ENCODE measurements at places on chromosomes 4 and X.
A peak's percentile ranks its signal among the peaks of the same experiment; 100 is the strongest.

- no peak for DNase-seq
These were observed 51.8 kb downstream of the LRP2BP start for GRCh38 chr4:185343726-185344581.

DNA sequence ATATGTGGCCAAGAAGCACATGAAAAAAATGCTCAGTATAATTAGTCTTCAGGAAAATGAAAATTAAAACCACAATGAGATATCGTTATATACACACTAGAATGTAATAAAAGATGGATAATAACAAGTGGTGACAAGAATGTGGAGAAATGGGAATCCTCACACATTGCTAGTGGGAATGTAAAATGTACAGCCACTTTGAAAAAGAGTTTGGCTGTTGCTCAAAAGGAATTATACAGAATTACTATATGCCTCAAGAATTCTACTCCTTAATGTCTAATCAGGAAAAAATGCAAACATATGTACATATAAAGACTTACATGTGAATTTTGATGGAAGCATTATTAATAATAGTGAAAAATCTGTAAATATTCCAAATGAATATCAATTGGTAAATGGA, 102.2 kb downstream of the SPCS3 start:
- DNase-seq = no peak

- no peak for DNase-seq
These were observed 38.4 kb downstream of the CPLX1 start for GRCh38 chr4:787561-787981.

- DNase-seq = no peak
These were observed 40.0 kb upstream of the IRF2 start for GRCh38 chr4:184514121-184514988.

DNA sequence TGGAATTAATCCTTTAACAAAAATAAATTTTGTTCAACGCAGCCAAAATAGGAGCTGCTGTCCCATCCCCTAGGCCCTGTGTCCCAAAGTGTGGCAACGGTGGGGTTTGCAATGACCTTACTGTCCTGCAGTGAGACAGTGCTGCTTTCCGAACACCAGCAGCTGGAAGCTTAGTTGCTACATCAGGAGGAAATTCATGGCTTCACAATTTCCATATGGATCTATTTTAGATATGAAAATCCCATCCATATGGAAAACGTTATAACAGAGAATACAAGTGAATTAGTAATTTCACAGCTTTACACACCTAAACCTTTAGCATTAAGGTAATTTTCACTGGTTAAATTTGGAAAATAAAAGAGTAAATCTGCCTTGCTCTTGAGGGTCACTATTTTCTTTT, 396.3 kb upstream of the TENM3 start:
- no peak for DNase-seq

DNA sequence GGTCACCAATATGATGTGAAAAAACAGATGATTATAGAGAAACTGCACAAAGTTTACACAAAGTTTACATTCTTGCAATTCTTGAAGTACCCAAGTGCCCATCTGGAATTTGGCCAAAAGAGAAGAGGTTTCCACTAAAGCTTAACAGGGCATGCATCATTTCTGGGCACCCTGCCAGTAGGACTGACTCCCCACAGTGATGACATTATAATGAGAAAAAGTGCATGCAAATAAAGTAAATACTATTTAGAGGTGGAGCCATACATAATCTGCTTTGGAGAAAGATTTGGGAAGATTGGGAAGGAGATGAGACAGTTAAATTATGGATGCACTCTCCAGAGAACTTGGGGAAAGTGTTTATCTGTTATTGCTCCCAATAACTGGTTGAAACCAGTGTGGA, 93.7 kb upstream of the TRPC3 start:
- DNase-seq = no peak

DNA sequence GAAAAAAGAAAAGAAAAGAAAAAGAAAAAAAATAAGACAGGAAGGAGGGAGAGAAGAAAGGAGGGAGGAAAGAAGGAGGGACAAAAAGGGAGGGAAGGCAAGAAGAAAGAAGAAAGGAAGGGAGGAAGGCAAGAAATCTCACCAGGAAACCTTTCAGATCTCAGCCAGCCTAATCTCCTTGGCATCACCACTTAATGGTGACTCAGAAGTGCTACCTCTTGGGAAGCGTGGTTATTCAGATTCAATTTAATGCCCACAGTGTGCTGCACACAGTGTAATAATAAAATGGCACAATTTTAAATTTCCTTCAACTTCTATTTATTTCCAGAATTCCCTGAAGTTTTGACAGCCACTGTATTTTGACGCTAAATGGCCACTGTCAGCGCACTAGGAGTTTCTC, 50.3 kb downstream of the DKK2 start:
- no peak for DNase-seq

DNA sequence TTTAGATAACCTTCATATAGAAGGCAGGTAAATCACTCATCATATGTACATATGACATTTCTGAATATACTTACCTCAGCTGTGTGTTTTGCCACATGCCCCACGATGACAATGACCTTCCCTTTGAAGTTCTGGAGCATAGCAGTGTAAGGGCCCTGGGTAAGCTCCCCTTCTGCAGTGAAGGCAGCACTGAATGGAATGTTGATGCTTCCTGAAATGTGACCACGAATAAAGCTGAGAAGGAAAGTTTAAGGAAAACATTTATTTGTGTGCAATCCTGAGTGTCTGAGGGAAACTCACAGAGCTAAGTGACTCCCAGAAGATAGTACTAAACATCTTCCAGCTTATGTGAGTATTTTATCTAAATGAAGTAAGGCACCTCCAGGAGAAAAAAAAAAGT, 200.1 kb downstream of the NPNT start:
- no peak for DNase-seq

GRCh38 chr4:25859429-25860148, 3.2 kb downstream of the SEL1L3 start:
- DNase-seq = peak; percentile 74

- DNase-seq = no peak
These were observed 16.9 kb downstream of the RASSF6 start for GRCh38 chr4:73603271-73603710.

DNA sequence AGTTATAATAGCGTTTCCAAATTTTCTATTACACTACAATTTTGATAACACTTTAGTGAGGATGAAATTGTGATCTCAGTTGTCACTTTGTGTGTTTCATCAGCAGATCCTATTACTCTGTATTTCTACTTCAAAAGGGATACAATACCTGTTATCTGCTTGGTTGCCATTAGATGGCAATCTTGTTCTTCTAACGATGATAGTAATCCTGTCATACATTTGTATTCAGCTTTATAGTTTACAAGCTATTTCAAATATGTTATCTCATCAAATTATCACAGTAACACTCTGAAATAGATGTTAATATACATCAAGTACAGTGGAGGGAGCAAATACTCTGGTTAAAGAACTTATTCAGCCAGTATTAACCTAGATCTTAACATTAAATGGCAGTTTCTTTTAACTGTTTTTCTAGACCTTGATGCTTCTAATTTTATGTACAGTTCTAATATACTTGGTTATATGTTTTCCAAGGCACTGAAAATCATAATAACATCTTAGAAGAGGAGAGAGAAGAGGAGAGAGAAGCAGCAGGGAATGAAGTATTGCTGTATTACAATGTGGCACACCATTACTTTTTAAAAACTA, 292.0 kb downstream of the CCSER1 start:
- peak; percentile 9 for DNase-seq

DNA sequence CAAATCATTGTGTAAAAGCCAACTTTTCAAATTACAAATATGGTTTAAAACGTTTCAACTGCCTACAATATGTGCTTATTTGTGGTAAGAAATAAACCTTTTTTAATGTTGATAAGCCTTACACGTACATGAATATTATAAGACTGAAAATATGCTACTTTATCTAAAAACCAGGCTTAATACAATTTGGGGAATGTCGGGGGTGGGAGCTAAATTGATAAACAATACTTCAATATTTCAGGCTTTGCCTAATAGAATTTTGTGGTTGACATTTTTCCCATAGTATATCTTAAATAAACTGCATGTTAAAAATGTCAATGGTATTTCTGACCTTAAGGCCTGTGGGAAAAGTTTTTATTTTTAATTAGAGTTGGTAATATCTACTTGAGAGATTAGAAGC, 69.8 kb upstream of the SLIT2 start:
- no peak for DNase-seq

GRCh38 chrX:97494756-97495372, 611.2 kb downstream of the RPA4 start:
- DNase-seq = no peak

DNA sequence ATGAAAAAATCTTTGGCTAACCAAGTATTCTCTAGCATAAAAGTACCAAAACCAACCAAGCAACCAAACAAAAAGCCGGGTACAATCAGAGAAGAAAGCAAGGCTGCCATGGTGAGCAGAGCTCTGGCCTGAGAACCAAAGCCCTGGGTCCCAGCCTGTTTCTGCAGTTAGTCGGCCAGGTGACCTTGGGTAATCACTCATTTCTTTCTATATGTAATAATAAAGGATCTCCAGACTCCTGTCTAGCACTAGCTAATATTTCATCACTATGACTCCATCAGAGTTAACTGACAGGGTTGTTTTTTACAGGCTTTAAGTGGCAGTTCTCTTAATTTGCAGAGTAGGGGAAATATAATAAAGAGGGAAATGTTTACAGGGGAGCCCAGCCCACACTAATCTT, 34.0 kb upstream of the RASGEF1B start:
- no peak for DNase-seq

GRCh38 chrX:151801980-151802379, 67.4 kb downstream of the CNGA2 start:
- no peak for DNase-seq

GRCh38 chr4:183182873-183183725, 84.0 kb downstream of the WWC2 start:
- no peak for DNase-seq

DNA sequence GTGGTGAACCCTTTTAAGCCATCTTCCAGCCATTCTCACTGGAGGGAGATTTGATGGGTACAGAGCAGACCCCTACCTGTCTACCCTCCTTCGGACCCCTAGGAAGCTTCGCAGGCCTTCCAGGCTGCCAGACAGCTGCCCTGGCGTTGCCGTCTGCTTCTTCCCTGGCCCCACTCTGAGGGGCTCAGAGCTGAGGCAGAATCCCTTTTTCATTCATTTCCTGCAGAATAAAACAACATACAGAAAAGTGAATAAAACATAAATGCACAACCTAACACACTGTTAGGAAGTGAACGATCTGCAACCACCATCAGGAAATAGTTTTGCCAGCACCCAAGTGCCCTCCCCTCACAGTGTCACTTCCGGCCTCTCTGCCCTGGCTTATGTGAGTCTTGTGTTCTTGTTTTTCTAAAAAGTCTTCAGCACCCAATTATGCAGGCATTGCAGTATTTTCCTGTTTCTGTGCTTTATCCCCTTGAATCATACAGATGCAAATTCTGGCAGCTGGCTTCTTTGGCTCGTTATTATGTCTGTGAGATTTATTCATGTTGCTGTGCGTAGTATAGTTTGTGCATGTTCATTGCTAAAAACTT, 5.6 kb upstream of the ADD1 start:
- peak; percentile 81 for DNase-seq

DNA sequence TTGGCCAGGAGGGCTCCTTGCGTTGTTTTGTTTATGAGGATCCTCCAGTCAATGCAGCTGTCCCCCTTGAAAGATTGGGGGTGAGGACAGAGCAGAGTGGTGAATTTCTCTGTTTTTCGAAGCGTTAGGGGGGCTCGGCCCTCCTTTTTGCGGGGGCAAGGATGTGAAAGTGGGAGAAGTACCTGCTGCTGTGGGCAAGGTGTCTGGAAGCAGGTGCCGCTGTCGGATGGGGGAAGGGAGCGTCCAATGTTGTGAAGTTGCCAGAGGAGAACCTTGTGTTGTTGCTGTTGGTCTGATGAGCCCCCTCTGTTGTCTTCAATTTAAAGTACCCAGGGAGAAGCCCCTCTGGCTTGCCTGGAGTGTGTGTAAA, 613 bp downstream of the GLRB start:
- no peak for DNase-seq

DNA sequence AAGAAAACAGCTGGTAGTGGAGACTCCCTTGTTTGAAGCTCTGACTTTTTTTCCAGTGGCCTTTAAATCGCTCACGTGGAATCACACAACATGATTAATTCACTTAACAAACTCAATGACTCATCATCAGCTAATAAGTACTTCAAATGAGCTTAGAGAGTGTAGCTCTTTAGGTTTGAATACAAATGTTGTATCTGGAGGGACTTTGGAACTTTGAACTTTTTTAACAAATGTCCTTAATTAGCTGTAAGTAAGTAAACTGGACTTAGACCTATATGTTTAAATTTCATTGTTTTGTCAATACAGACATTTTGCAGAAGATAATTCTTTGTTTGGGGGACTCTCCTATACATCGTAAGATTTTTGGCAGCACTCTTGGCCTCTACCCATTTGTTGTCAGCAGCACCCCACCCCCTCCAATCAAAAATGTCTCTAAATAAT, 581.1 kb downstream of the SPRY1 start:
- no peak for DNase-seq

DNA sequence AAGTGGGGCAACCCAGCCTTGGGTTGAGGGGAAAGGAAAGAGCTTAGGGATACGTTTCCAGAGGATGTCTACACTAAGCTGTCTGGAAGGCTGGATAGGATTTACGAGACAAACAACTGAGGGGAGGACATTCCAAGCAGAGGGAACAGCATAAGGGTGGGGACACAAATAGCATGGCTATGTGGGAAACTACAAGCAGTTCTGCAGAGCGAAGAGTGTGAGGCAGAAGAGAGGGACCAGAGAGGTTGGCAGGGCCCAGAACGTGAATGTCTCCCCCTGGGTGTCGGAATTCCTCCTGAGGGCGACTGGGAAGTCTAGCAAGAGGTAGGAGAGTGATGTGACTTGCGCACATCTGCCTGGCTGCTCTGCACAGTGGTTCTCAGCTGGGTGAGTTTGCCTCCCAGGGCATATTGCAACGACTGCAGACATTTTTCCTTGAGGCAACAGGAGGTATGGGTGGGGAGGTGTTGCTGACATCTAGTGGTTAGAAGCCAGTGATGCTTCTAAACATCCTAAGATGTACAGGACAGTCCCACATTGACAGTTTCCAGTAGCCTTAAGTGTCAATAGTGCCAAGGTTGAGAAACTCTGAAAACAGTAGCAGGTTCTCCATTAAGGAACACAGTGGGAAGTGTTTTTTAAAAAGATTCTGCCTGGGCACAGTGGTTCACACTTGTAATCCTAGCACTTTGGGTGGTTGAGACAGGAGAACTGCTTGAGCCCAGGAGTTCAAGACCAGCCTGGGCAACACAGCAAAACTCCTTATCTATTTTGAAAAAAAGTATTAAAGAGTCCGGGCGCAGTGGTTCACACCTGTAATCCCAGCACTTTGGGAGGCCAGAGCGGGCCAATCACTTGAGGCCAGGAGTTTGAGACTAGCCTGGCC, 9.2 kb downstream of the NDUFA1 start:
- DNase-seq = peak; percentile 59

- DNase-seq = no peak
These were observed 9.5 kb downstream of the GAB1 start for GRCh38 chr4:143346206-143346605.

- no peak for DNase-seq
These were observed 98.8 kb downstream of the ELOVL6 start for GRCh38 chr4:110099638-110100037.

- DNase-seq = no peak
These were observed 57.1 kb downstream of the MAP7D2 start for GRCh38 chrX:20059467-20060128.
